ENCODE measurements at places on chromosomes 11 and 22. TPM values are rescaled to one million over a fixed set of nuclear protein-coding genes. Genes with fewer than 3 reads are reported as not detected.

GGTLC2 gene
- not detected for total RNA-seq

ACRV1 gene
- not detected for total RNA-seq

CD82 gene
- total RNA-seq = 7.0 TPM

MMP11 gene
- total RNA-seq = 0.36 TPM

POU2AF3 gene
- 1.00 TPM for total RNA-seq
